ENCODE measurements at places on chromosomes 3 and 15.

DNA sequence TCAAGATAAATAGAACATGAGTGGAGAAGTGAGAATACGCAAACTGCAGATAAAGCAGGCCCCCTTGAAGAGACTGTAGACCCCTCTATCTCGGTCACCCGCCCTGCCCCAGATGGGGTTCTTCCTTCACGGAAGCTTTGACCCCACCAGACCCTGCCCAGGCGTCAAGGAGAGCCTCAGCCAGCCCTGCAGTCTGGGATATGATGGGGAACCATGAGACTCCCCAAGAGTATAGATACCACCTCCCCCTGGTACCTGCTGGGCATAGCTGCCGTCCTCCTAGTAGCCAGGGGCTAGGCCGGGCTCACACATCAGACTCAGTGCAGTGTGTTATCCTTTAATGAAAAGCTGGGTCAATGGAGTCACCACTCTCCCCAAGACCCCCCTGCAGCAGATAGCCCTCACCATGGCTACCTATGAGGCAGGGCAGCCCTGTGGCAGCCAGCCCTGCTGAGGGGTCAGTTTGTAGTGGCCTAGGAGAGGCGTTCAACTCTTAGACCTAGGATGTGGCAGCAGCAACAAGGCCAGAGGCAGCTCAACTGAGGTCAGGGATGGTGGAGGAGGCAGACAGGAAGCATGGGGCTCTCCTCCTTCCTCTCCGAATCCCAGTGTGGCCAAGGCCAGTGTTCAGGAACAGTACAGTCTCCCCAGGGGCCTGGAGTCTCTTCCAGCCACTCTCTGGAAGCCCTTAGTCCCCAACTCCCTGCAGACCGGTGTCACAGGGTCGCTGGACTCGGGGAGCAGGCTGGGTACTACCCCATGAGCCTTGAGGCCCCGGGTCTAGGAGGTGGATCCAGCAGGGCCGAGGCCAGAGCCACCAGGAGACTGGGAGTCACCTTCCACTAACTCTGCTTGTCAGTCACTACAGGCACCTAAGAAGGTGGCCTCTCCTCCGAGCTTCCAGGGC lies 26.1 kb downstream of the PLXNB1 start:
- DNase-seq: no peak

DNA sequence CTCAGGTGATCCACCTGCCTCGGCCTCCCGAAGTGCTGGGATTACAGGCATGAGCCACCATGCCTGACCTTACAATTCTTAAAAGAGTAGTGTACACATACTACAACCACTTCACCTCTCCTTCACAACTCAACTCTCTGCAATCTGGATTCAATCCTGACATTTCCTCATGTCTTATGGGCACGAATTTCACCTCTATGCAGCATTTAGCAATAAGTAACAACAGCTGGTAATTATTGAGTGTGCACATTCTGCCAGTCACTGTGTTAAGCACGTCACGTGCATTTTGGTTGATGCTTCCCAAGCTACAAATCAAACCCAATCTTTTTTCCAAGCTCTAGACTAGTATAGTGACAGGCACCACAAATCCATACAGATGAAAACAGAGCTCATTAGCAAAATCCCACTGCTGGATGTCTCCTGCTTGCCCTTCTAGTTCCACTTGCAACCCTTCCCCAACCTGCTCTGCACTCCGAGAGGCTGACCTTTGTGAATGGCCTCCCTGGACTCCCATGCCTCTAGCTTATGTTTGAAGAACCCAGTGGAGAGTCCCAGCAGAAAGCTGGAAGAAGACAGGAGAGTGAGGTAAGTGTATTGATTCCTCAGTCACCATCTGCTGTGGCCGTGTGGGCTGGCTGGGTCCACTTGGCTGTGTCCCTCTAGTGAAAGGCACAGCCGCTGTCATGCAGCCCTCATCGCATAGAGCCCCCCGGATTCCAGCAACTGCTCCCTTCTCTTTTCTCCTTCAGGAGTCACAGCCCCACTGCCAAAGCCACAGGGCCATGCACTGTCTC lies 176.5 kb downstream of the MEX3B start:
- DNase-seq: no peak

DNA sequence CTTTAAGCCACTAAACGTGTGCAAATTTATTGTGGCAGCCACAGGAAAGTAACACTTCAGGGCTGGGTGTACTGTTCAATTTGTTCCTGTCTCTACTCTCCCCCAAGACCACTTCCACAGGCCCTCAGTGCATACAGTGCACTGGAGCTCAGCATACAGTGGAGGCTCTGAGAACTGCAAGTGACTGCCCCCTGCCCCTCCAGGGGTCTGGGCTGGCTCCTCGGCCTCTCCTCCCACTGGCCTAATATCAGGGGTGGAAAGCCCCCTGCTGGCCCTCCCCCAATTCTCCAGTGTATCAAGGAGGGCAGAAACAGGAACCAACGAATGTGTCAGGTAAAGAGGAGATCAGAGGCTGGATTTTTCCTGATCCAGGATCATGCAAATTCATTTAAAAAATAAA lies 19.9 kb upstream of the HEG1 start:
- DNase-seq: no peak

DNA sequence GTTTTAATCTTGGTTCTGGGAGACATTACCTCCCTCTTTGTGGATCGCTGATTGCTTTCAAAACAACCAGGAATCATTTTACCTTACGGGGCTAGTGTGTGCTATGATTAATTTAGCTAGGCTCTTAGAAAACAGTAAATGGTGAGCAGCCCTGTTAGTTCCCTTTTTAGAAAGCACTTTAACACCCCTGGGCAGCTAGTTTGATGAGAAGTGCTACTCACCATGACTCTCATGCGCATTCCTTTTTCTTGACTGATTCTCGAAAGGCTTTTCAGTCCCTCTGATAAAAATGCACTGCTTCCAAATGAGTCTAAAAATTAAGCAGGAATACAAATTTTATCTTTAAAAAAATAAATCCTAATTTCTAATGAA lies 75.3 kb upstream of the LEKR1 start:
- DNase-seq: no peak

DNA sequence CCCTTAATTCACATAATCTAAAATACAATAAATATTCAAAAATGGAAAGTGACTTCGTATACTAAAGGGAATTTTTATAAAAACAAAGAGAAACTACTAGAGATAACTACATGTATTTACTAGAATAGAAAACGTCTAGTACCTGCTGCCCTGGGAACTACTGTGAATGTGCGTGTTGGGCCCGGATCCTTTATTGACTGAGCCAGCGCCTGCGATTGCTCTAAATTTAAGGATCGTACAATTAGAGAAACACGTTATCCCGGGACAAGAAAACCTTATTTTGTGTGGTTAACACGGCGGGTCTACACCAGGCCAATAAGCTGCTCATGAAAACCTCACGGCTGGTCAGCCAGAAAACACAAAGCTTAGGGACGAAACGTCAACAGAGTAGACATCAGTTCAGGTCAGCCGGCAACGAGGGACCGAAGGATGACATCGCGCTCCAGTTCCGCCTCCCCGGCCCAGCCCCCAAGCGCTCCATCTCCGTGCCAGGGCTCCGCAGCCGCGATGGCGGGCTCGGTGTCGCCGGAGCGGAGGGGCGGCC lies 555 bp downstream of the TM2D3 start:
- no peak for DNase-seq
